ENCODE measurements at places on chromosomes 2 and 18.

- DNase-seq, result no peak
Measured at GRCh38 chr2:187037310-187037709, 188.3 kb upstream of the ZSWIM2 start.

DNA sequence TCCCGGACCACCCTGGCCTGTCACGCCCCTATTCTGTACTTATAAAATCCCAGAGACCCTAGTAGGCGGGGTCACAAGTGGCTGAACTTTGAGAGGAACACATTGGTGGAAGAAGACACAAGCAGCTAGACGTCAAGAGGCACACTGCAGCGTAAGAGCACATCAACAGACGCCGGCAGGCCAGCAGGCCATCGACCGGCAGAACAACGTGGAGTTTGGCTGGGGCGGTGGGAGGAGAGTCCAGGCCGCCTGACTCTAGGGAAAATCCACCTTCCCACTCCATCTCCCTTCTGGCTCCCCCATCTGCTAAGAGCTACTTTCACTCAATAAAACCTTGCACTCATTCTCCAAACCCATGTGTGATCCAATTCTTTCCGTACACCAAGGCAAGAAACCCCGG lies 601.8 kb upstream of the CDH2 start:
- no peak for DNase-seq

DNA sequence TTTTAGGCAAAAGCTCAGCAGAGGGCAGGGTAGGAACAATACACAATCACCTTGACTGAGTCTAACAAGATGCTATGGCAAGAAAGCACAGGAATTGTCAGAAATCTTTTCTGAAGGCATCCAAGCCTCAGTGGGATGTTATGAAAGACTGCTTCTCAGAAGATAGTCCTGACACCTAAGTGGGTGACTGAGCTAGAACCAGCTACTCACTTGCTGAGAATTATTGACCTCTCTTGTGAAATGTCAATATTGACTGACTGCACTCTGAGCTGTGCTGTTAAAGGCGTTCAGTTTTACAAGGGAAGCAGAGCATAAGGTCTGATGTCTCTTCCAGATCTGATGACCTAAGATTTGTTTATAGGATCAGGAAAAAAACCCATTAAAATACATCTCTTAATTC lies 46.1 kb downstream of the TACR1 start:
- no peak for DNase-seq

GRCh38 chr18:37443325-37444055 lies 122.1 kb downstream of the CELF4 start:
- no peak for DNase-seq

- DNase-seq, result no peak
Measured at GRCh38 chr2:134718817-134719814, at the start of gene TMEM163. TSS of gene TMEM163 (minus strand) at chr2:134719000.

GRCh38 chr2:26924731-26925099 lies 45.7 kb upstream of the MAPRE3 start:
- DNase-seq, result no peak

DNA sequence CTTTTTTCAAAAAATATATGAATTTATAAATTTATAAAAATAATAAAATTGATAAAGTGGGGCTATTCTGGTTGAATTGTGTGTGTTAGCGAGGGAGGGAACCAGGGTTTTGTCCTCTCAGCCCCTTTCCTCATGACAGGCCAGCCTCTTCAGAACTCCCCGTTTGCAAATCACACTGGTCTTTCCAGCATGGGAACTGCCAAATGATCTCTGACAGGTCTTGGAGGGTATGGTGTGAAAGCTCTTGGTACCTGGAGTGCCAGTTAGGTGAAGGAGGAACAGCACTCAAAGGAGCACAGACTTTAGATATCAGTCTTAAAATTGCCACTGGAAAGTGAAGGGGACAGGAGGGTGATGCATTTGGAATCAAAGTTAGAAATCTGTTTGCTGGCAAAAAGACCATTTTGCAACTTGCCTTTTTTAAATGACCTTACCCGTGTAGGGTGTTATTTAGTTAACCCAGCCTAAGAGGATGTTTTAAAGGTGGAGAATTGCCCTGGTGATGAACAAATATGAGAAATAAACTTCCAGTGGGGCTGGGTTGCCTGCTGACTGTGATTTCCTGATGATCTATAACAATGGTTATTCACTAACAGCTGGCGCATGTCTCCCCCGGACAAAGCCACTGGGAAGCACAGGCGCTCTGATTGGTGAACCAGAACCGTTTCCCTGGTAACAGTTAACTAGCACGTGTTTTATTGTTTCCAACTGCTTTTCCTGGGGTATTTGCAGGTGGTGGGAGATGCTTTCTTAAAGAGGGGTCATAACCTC lies 85.3 kb upstream of the EFEMP1 start:
- DNase-seq, result no peak

DNA sequence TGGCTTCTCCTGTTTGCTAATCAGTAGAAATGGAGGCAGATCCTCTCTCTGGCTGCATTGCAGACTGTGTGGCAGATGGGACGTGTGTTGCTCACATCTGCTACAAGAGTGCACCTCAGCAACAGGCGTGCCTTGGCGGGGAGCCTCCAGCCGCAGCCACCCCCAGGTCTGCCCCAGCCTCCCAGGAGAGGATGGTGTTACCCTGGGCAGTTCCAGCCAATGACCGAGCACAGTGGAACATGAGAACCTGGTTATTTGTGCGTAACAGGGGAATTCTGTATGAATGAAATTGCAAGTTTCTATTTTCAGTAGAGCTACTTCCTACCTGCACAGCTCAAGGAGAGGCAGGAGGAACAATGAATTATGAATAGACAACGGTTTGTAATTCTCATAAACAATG lies 130.6 kb upstream of the CBLN2 start:
- peak; percentile 86 for DNase-seq

- no peak for DNase-seq
Measured at GRCh38 chr18:74617486-74617885, 19.8 kb downstream of the ZNF407 start.

GRCh38 chr2:105296017-105296611 lies 33.4 kb downstream of the TGFBRAP1 start:
- DNase-seq, result no peak

DNA sequence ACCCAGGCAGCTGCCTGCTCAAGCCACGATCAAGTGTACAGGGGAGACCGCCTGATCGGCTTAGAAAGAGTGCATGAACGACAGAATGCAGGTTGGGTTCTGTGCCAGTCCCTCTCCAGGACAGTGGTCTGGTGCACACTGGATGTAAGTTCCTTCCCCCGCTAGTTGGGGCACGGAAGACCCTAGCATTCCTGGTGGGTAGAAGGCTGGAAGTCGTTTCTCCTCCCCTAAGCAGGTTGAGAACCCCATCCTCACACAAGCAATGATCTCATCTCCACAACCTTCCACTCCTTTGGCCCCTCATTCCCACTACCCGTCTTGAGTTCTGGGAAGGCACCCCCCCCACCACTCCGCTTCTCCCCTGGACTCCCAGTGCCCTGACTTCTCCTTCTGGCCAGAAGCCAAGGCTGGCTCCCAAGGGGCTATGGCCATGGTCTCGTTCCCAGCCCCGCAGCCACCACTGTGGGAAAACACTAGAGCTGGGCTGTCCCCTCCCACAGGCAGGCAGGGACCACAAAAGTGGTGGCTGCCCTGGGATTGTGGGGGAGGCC lies 1.4 kb upstream of the ANKRD39 start:
- DNase-seq, result no peak

DNA sequence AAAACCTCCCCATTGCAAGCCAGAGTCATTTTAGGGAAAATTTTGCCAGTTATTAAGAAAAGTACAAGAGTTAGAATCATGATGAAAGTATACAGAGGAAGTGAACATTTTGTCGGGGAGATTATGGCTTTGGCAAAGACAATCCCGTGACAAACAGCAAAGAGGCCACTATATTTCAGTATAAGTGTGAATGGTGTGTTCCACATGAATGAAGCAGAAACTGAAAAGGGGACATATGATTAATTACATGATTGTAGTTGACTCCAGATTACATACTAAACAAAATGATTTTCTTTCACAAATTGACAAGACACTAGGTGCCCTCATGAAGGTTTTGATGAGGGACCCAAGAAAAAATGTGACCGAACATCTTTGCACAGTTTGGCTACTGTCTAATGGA lies 42.0 kb downstream of the SP140 start:
- peak; percentile 79 for DNase-seq

DNA sequence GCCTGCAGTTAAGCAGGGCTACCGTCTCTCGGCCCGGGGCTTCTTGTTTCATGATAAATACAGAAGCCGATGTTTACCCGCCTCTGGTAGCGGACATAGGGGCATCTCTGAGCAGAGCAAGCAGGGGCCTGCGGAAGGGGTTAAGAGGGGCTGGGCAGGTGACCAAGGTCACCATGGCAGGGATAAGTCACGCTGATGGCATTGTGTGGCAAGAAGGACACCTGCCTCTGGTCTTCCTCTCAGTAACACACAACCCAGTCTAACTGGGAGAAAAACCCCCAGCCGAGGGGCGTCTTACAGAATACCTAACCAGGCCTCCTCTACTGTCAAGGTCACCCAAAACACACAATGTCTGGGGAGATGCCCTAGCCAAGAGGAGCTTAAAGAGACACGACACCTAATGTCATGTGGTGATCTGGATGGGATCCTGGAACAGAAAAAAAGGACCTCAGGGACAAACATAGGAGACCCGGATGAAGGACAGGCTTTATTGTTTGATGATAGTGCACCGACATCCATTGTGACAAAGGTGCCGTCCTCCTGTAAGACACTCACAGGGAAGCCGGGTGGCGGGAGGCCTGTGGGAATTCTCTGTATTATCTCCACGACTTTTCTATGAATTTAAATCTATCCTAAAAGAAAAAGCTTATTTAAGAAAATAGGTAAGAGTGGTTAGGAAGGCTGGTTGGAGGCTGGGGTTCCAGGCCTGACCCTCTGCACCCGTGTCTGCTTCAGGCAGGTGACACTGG lies 24.8 kb downstream of the SH3BP4 start:
- no peak for DNase-seq

- DNase-seq, result no peak
Measured at GRCh38 chr18:68475883-68476282, 239.0 kb downstream of the TMX3 start.

DNA sequence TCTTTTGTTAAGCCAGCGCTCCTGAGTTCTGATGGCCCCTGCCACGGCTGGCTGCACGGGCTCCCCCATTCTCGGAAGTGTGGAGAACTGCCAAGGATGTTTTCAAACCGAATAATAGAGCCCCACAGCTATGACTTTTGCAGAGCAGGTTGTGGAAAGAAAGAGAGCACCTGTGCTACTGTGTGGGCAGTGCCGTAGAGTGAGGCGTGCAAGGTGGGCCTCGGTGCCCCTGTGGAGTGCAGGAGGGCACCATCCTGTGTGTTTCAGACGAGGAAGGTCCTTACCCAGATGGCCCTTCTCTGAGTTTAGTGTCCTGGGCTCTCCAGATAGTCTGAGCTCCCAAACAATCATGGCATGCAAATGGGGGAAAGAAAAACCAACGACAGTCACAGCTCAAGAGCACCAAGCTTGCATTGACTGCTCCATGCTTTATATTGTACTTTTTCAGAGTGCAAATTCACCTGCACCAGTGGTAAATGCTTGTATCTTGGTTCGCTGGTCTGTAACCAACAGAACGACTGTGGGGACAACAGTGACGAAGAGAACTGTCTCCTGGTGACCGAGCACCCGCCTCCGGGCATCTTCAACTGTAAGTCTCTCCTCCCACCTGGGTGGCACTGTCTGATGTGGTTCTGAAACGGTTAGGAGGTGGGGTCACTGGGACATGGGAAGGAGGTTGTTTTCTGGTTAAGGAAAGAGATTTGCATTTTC lies 219.4 kb downstream of the LDLRAD4 start:
- no peak for DNase-seq

- DNase-seq, result no peak
Measured at GRCh38 chr2:225090746-225091145, 48.5 kb upstream of the DOCK10 start.

DNA sequence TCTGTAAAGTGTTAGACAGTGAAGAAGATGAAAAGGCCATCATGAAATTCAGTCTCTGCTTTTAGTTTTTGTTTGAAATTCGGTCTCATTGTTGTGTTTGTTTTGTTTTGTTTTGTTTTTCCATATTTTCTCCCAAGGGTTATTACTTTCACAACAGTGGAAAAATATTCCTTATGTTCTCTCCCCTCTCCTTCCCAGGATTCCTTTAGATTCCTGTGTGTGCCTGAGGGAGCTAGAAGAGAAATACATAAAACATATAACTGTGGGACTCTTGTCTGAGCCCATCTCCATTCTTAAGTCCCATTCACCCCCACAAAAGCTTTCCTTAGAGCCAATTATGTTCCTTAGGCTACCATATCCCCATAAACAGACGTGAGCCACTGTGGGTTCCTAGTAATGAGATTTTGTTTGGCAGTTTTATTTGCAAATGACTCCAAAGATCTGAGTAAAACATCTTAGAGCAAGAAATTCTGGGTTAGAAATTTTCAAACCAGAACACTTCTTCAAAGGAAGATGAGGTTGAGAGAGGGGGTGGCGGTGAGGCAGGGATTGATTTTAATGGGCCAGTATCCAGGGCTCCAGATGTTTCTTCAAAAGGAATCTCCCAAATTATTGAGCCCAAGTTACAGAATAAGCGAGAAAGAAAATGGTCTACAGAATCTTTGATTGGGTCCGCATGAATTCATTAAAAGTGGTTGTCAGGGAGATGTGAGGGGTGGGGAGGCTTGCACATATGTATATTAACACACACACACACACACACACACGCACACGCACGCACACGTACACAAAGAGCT lies 157.8 kb upstream of the TNP1 start:
- no peak for DNase-seq

- no peak for DNase-seq
Measured at GRCh38 chr2:165002638-165003037, 47.3 kb upstream of the SLC38A11 start.

DNA sequence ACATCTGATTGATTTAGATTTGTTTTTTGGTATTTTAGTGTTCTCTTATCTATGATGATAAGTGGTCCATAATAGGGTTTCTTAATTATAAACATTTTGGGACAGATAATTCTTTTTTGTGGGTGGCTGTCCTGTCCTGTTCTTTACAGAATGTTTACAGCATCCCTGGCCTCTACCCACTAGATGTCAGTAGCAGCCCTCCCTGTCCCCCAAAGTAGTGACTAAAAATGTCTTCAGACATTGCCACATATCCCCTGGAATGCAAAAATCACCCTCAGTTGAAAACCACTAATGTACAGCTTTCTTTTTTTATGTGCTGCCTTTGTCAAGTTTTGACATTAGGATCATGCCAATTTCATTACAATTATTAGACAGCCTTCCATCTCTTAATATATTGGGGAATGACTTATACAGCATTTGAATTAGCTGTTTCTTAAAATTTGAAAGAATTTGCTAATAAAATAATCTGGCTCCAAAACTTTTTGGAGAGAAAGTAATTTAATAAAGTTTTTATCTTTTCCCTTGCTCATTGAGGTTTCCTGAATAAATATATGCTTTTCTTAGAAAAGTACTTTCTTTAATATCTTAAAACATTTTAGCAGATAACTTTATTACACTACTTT lies 19.5 kb downstream of the WIPF1 start:
- peak; percentile 72 for DNase-seq

Data from GM12865 (cell line).